ENCODE measurements at places on chromosomes 2 and 18. TPM values are rescaled to one million over a fixed set of nuclear protein-coding genes. Genes with fewer than 3 reads are reported as not detected.

DNA sequence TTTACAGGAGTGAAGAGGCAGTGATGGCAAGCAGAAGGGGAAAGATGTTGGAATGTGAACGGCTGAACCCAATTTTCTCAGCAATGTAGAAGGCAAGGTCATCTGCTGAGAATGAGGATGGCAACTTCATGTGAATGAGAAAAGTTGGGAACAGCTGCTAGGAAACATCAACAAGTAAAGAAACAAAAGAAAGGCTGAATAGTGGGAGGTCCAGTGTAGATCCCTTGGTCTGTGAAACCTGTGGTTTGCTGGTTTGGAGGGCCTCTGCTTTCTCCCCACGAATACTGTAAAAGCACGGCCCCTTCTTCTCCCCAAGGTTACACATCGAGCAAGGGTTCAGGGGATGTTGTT lies 27.4 kb downstream of the MARCHF4 start:
- no peaks in the 10 kb centered on the region for H3K27me3 ChIP-seq
- no peak for DNase-seq
- no peak overlapping the region for H3K4me3 ChIP-seq
- peaks cover 15% of the 10 kb centered on the region for H3K4me1 ChIP-seq
- no peak overlapping the region for H3K27ac ChIP-seq

DNA sequence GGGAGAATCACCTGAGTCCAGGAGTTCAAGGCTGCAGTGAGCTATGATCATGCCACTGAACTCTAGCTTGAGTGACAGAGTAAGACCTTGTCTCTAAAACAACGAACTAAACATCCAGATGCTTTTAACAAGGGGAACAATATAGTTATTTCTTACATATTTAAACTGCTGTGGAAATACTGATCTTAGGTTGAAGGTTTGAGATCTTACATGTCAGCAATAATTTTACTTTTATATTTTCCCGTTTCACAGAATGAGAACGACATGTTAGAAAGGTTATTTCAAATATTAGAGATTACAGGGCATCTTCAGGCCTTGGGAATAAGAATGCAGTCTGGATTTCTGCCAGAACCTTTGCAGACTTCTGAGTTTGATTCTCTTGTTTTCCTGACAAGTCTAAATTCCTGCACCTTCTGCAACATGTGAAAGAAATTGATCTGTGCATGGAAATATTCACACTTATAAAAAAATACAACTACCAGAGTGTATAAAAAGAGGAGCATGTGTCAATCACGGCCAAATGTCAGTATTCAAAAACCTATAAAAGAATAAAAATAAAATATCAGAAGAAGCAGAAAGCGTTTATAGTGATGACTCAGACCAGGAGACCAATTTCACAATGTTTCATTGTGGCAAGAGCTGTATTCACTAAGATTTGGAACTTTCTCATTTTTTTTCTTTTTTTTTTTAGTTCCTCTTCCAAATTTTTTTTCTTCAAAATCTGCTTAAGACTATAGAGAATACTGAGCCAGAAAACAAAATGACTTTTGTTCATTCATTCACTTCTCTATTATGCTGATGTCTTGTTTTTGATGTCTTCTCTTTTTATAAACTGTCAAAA lies 29.6 kb downstream of the COLEC12 start:
- no peak overlapping the region for H3K4me3 ChIP-seq
- no peaks in the 10 kb centered on the region for H3K4me1 ChIP-seq
- no peaks in the 10 kb centered on the region for H3K27me3 ChIP-seq
- no peak overlapping the region for H3K27ac ChIP-seq

DNA sequence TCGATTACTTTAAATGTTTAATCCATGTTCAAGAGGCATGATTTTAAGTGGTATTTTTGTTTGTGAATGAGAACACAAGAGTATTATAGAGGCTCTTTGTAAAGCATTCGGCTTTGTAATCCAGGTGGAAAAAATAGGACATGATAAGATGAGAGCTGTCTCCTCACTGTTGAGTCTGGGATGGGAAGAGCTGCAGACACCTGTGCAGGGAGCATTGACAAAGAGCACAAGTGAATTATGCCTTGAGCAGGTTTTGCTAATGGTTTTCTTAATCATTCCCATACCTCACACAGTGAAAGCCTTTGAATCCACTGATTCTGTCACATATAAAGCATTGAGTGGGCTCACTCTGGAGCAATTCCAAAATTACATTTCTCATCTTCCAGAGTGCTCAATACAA lies 9.6 kb downstream of the COL6A3 start:
- no peaks in the 10 kb centered on the region for H3K27me3 ChIP-seq
- peaks cover 45% of the 10 kb centered on the region for H3K4me1 ChIP-seq
- no peak overlapping the region for H3K4me3 ChIP-seq
- no peak for DNase-seq
- H3K36me3 ChIP-seq: peaks cover 3% of the 10 kb centered on the region

Gene TTR
- 0.19 TPM for polyA plus RNA-seq
